Mammary epithelial cell (primary cell): ENCODE measurements at places on chromosomes 4 and X.

DNA sequence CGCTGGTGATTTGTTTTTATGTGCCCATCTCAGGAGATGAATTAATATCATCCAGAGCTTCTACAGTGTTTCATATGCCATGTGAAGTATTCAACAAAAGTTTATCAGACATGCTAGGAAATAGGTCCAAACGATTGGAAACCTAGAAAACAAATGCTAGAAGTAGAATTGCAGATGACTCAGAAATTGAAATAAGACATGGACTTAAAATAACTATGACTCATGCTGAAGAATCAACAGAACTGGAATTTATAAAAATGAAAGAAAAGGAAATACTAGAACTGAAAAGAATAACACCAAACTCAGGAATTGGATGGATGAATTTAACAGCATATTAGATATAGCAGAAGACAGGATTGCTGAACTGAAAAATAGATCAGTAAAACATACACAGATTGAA, 172.7 kb upstream of the GIMD1 start:
- peak; percentile 41 for DNase-seq

GRCh38 chr4:182242787-182243186, 415 bp upstream of the TENM3 start:
- DNase-seq = peak; percentile 37

GRCh38 chrX:153900831-153901752, 3.4 kb upstream of the AVPR2 start:
- DNase-seq = peak; percentile 84

DNA sequence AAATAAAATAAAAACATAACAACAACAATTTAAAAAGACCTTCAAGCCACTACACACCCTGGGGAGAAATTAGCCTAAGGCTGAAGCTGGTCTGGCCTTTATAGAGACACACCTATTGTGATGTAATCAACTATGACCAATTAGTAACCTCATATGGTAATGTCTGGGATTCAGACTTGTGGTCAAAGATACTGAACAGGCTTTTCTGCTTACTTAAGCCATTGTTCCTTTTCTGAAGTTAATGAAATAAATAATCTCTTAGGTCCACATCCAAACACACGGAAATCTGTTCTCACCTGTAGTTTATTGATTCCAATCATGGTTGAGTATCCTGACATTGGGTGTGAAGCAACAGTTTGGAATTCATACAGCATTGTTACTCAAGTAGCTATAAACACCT, 152.5 kb downstream of the PLS3 start:
- peak; percentile 70 for DNase-seq

DNA sequence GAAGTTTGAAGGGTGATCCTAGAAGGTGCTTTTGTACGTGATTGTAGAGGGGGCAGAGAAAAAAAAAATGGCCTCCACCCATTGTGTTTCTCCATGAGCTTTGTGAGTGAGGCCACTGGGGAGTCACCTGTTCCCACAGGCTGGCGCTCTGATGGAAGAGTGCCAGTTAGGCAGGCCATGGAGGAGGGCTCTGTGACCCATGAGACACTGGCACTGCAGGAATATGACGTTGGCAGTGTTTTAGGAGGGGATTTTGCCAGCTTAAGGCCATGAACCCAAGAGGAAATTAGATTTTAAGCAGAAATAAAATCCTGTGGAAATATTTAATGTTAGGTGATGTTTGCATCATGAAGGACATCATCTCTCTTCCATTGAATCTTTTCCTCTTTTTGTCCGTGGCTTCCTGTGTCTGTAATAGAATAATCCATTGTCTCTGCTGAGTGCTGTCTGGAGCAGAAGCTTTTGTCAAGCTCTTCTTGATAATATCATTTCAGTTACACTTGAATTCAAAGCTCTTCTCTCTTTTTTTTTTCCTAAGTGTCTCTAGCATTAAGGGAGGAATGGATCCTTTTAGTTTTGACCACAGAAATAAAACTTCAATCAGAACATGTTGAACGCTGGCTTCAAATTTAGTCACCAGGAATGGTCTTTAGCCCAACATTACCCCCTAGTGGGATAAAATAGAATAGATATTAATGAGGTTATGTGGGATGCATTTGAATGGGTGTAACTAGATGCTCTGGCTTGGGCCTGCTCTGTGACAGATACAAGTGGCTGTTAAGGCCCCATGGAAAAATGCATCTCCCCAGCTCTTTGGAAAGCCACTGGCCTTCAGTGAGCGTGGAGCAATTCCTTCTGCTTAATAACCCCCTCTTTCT, 41.0 kb upstream of the UCP1 start:
- peak; percentile 45 for DNase-seq

DNA sequence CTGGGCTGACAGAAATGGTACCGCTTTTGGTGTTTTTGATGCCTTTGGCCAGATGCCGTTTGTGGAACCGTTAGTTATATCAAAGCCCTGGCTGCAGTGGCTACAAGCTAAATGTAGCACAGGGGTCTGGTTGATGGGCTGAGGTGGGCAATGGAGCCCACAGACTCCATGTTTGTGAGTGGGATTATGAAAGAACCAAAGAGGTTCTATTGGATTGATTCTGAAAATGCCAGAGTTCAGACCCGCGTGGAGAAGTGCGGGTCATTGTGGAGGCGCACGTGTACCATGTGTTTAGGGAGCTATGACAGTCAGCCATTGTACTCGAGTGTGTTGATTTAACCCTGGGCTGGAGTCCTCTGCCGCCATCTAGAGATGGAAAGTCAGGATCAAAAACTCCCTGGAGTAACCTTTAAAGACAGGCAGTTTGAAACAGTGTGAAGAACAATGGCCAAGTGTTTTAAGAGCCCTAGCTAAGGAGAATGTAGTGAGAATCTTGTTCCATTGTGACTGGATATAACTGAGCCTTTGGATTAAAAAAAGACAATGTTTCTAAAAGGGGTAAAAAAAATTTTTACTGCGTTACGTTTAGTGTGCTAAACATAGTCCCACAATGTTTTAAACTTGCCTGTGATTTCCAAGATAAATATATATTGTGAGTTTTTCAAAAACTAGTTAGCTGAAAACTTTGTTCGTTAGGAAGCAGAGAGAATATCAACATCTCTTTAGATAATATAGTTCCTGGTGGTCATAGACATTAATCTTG, 12.7 kb downstream of the ART3 start:
- DNase-seq = peak; percentile 82
